ENCODE measurements at places on chromosomes 4 and X.

DNA sequence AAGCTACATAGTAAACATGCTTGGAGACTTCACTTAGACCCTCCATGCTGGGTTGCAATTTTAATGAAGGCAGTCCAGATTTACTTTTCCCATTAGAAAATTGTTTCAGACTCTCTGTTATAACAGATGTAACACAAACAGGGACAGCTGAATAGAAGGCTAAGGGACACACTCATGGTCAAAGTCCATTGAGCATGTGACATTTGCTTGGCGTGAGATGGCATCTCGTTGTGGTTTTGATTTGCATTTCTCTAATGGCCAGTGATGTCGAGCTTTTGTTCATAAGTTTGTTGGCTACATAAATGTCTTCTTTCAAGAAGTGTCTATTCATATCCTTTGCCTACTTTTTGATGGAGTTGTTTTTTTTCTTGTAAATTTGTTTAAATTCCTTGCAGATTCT, 358.2 kb upstream of the CLNK start:
- no peak for DNase-seq

- no peak for DNase-seq
Observed at GRCh38 chr4:94244087-94244828, 36.6 kb downstream of the SMARCAD1 start.

DNA sequence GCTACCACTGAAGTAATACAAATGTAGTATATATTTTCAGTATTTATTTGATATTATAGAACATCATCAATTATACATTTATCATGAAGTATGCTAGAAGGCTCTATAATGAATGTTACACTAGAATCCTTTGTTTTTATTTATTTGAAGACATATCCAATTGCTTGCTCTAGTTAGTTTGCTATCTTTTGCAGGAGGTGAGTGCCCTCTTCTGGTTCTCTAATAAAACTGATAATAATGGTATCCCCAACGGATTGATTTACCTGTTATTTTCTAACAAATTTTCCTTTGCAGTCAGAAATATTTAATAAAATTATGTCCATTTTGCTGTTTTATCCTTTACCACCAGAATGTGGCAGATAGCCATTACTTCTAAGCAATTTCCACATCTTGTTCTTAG, 274.3 kb upstream of the TACR3 start:
- DNase-seq = no peak

DNA sequence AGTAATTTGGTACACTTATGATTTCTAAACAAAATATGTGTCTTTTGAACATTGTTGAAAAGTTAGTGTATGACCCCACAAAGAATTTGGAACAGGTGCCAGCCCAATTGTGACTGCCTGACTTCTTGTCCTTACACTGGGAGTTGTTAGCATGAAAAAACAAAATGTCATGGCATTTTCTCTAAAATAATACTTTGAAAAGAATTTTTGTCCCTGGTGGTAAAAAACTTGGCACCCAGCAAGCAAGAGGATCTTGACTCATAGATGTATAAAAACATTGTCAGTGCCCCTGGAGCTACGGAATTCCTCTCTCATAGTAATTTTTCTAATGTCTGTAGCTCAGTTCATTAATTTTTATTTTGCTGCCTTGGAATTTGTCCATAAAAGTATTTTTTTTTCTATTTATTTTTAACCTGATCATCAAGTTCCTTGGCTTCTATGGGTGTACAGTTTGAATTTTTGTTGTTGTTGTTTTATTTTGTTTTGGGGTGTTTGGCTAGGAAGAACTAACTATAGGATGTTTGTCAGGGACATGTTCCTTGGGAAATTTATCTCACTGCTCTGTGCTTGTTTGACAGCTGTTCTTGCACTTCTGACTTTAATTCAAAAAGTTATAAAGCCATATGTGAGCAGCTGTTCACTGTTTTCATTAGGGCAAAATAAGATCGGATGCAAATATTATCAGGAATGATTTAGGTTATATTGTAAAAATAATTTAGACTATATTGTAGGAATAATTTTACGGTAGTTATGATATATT, 95.4 kb upstream of the NUDT6 start:
- DNase-seq = no peak

DNA sequence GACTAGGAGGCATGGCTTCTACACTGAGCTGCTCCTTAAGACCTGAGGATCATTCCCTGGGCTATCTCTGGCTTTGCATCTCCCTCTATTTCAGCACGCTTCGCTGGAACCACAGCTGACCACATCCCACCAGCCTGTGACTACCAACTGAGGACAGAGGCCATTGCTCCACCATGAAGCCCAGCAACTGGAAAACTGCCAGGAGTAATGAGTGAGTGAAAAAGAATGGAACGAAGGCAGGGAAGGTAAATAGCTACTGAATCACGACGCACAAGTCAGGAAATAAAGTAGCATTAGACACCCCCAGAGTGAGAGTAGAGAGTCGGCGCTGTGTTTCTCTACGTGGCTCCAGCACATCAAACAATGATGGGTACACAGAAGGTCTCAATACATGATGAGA, 314.7 kb downstream of the LDB2 start:
- no peak for DNase-seq

GRCh38 chr4:81214144-81214880, 710 bp downstream of the PRKG2 start:
- DNase-seq = no peak

DNA sequence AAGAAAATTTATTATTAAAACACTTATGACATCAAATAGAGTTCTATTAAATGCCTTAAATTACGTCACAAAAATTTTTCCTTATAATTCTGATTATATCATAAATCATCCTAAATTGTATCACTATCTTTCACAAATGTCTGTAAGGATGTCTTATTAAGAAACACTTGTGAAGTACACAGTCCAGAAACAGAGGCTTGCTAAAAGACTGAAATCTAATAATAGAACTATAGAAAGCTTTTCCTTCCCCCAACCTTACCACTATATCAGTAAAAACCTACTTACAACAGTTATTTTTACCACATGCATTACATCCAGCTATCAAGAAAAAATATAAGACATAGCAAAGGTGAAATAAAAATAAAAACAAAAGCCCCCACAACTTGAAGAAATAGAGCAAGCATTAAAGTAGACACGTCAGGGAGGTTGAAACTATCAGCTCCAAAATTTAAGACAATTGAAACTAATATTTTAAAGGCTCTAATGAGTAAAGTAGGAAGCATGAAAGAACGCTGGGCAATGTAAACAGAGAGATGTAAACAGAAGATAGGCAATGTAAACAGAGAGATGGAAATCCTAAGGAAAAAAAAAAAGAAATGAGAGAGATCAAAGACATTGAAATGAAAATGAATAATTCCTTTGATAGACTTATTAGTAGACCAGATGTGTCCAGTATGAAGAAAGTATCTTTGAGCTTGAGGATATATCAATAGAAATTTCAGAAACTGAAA, 94.9 kb upstream of the TECRL start:
- no peak for DNase-seq

DNA sequence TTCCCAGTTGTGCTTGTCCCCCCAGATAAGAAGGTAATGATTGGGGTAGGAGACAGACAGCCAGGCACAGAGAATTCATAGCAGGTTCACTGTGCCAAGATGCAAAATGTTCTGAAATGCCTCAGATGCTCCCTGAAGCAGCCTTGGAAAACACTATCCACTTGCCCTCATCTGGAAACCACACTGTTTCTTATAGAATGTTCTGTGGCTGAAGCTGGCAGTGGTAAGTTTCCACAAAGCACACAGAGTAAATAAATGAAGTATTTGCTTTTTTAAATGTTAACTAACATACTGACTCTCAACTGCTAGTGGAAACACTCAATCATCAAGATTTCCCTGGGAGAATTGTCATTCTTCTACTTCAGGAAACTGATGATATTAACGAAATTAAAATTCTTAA, 311.4 kb downstream of the PRDM5 start:
- no peak for DNase-seq

- no peak for DNase-seq
Observed at GRCh38 chrX:2967584-2967983, 38.4 kb upstream of the ARSD start.

DNA sequence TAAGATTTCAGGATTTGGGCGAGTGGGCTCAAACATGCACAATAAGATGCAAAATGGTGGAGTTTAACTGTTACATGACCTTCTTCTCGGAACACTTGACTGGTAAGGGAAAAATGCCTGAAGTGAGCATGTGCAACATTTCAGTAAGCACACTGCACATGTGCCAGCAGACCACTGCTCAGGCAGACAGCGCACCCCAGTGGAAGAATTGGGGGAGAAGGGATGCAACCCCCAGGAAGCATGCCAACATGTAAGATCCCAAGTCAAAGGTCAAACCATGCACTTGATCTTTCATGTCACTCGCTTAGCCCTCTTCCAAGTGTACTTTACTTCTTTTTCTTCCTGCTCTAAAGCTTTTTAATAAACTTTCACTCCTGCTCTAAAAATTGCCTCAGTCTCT, 256.3 kb downstream of the CENPC start:
- no peak for DNase-seq

DNA sequence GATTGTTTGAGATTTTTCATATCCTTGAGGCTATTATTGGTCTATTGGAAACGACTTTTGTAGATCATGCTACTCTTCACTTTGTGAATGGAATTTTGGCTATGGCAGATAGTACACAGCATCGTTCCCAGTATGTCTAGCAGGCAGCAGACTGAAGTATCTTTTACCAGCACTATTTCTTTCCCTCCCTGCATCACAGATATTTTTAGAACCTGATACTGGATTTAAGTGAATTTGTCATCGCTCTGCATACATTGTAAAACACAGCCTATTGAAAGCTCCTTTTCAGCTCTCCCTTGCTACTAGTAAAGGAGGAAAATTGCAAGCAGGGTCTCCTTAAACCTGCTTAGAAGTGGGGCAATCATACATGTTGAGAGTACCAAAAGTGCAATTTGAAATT, 133.6 kb downstream of the LUZP4 start:
- no peak for DNase-seq

- DNase-seq = no peak
Observed at GRCh38 chr4:120314969-120315368, 248.3 kb upstream of the MAD2L1 start.

DNA sequence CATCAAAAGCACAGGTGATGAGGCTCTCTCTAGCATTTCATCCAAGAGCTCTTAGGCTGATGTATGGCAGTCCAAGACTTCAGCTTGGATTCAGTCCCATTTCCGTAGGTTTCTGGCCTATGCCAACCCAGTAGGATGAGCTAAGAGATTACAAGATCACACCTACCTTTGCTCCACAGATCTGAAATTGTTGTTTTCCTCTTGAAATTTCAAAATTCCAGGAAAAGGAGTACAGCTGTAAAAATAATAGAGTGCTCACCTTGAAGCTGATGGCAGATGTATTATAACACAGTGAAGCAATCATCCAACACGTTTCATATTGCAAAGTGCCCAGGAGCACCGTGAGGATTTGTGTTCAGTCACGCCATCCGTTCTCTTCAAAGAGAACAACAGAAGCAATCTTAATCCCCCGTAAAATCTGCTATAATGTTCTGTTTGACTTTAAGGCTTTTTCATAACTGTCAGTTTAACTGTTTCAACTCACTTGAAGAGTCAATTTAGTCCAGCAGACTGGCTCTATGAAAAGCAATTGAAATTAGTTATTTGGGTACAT, 137.5 kb downstream of the CPE start:
- no peak for DNase-seq

DNA sequence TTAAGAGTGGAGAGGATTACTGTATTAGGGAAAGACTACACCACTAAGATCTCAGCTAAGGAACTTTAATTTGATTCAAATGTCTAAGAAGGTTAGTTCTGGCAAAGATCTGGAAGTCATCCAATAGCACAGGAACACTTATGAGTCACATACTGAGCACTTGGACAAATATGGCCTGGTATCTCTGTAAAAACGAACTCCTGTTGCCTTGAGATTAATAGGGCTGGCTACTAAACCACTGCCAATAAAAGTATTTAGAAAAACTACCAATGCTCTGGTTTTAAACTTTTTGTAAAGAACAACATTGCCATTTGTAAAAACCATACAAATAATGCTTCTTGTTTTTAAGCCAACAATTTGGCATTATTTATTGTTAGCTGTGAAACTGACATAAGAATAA, 70.5 kb downstream of the SEC24D start:
- DNase-seq = no peak

- DNase-seq = no peak
Observed at GRCh38 chr4:156677656-156678055, 293.9 kb downstream of the PDGFC start.

DNA sequence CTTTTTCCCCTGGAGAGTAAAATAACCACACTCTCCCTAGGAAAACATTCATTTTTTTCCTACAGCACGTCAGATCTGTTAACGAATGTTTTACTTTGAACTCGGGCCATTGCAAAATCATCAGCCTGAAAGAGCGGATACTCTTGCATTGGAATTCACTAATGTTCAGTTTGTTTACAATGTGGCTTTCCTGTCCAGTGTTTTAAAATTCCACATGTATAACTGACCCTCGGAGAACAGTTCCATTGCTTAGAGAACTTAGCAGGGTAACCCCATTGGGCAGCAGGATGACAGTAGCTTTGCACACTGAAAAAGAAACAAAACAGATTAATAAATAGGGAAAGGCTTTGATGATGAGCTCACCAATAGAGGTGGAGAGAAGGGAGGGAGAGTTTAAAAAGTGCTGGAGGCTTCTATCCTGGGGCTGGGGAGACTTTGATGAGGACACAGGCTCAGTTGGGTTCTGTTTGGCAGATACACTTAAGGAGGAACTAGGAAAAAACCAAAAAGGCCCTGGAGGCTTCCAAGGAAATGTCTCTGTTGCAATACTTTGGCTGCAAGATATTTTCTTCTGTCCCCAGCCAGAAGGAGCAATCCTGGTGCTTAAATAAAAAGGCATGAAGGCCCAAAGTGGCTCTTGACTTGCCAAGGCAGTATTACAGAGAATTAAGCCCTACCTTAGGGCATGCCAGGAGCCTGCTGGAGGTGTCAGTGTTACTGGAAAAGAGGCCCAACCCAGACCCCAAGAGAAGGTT, 143.1 kb downstream of the ARSF start:
- no peak for DNase-seq

DNA sequence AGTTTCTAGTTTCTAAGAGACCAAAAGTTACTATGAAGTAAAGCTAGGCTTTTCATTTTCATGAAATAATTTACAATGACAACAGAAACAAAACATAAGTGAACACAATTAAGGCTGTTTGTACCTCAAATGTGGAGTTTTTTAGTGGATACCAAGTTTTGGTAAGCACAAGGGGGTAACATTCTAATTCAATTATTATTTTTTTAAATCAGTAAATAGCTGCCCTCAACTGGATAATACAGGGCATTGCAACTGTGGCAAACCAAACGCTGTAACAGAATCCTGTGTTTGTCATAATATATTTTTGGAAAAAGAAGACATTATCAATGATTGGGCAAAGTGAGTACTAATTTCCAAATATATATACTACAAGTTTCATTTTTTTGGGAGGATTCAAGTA, 150.3 kb downstream of the FBXW7 start:
- no peak for DNase-seq

DNA sequence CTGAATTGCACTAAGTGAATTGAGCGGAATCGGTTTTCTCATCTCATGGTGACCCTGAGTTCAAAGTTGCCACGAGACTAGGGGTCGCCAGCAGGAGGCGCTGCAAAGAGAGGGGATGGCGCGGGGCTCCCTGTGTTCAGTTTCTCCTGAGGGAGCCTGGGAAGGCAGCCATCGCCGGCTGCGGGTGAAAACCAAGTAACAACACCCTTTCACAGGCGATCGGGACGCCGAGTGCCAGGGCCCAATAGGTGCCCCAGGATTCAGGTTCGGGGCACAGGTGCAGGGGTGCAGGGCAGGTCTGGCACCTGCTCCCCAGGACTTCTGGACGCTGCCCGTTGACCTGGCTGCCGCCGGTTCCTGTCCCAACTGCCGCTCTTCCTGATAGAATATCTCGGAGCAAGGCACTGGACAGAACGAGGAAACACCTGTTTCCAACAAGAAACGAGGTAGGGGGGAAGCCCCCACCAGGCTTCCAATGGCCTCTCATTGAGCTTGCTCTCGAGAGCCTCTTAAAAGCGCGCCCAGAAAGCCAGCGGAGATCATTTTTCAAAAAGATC, 1.1 kb upstream of the FGF16 start:
- no peak for DNase-seq
